ENCODE measurements at places on chromosomes 12 and 14. TPM values are rescaled to one million over a fixed set of nuclear protein-coding genes. Genes with fewer than 3 reads are reported as not detected.

KRT7 gene
- not detected for total RNA-seq

- H3K4me3 ChIP-seq = no peak overlapping the region
- DNase-seq = no peak
- no peaks in the 10 kb centered on the region for H3K4me1 ChIP-seq
These were observed 333.7 kb downstream of the GLT1D1 start for GRCh38 chr12:129186952-129187351.

DNA sequence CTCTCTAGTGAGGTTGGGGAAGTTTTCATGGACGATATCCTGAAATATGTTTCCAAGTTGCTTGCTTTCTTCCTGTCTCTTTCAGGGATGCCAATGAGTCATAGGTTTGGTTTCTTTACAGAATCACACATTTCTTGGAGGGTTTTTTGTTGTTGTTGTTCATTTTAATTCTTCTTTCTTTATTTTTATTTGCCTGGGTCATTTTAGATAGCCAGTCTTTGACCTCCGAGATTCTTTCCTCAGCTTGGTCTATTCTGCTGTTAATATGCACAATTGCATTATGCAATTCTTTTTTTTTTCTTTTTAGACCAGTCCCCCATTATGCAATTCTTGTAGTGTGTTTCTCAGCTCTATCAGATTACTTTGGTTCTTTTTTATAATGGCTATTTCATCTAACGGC lies 338.9 kb downstream of the AEBP2 start:
- DNase-seq = no peak
- H3K4me3 ChIP-seq = no peak overlapping the region
- no peaks in the 10 kb centered on the region for H3K27me3 ChIP-seq
- H3K27ac ChIP-seq = no peak overlapping the region

DNA sequence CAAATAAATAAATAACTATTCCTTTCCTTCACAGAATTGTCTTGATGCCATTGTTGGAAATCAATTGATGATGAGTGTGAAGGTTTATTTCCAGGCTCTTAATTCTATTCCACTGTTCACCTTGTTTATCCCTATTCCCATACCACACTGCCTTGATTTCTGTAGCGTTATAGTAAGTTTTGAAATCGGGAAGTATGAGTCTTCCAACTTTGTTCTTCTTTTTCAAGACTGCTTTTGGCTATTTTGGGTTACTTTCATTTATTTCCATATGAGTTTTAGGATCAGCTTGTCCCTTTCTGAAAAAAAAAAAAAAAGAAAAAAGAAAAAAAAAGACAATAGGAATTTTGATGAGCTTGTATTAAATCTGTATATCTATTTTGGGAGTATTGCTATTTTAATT lies 9.3 kb upstream of the CDK2AP1 start:
- H3K27ac ChIP-seq = no peak overlapping the region
- no peak overlapping the region for H3K4me3 ChIP-seq
- no peaks in the 10 kb centered on the region for H3K27me3 ChIP-seq
- H3K4me1 ChIP-seq = no peaks in the 10 kb centered on the region
- no peaks in the 10 kb centered on the region for H3K36me3 ChIP-seq
- DNase-seq = no peak

DNA sequence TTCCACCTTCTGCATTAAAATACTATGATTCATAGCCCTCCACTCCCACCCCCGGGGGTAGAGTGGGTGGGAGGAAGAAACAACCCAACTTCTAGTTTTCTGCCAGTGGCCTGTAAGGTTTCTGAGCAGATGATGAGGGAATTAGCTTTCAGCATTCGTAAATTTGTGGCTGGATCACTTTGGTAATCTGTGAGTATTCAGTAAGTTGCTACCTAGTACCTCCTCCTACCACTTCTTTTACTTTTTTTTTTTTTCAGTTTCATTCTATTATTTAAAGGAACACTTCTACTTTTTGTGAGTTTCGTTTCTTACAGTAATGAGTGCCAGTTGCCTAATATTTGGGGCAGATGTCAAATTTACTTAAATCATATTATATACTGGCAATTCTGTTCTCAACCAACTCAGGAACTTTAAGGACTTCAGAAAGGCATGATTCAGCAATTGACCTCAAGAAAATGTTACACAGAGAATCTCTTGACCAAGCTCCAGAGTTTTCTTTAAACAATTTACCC lies 42.4 kb upstream of the EMP1 start:
- no peak overlapping the region for H3K27ac ChIP-seq
- H3K4me1 ChIP-seq = no peaks in the 10 kb centered on the region
- no peak for DNase-seq
- no peaks in the 10 kb centered on the region for H3K36me3 ChIP-seq

- no peaks in the 10 kb centered on the region for H3K36me3 ChIP-seq
- no peaks in the 10 kb centered on the region for H3K27me3 ChIP-seq
- H3K4me1 ChIP-seq = peaks cover 15% of the 10 kb centered on the region
- no peak overlapping the region for H3K4me3 ChIP-seq
These were observed 35.1 kb downstream of the PARP11 start for GRCh38 chr12:3838076-3838475.

PRPH gene
- total RNA-seq = 0.39 TPM

FOXA1 gene
- not detected for total RNA-seq

EML1 gene
- total RNA-seq = 0.23 TPM

DNA sequence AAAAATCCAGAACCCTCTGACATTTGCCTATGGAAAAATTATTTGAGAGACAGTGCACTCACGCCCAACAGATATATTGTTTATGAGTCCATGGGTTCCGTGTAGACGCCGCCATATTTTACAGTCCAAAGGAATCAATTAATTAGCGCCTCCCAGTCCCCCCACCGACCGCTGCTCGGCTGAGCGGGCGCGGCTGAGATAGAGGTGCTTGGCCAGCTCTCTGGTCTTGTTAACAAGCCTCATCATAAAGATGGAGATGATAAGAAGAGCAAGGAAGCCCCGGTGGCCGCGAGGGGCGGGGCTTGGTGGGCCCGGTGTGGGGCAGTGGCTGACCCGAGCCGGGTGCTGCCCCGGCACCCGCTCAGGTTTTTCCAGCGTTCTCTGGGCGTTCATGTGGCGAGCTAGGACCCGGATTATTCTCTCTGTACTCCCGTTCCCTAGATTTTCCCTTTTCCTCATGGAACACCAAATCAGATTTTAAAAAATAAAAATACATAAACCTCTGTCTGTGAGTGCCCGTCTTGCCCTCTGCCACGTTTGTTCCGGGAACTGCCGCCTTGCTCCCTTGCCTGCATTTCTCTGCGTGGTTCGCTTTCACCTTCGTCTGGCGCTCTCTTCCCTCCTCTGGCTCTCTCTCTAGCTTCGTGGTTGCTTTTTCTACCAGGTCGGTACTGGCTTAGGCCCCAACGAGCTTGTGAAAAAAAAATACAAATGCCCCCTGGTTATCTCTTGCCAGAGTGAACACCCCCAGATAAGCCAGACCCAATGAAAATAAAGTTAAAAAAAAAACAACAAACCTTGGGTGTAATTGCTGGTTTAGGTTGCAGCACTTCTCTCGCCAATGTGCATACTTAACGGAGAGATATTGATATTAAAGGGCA lies 9.0 kb downstream of the HOXC12 start:
- peaks cover 92% of the 10 kb centered on the region for H3K27me3 ChIP-seq
- DNase-seq = no peak
- H3K27ac ChIP-seq = no peak overlapping the region

DNA sequence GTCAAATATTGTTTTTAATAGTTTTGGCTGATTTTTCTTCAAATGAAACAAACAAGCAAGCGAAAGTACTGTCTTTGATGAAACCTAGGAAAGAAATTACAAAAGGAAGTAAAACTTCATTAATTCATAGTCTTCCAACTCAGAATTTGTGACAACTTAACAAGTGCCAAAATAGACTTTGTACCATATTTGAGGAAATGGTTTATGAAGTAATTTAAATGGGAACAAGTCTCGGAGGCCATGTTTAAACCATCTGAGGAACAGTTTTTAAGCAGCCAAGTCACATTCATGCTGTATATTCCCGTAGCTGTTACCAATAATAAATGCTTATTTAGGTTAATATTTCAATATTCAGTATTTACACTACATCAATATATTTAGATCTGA lies 745 bp upstream of the ARHGDIB start:
- H3K4me1 ChIP-seq = peaks cover 54% of the 10 kb centered on the region
- H3K36me3 ChIP-seq = peaks cover 4% of the 10 kb centered on the region
- DNase-seq = no peak
- no peaks in the 10 kb centered on the region for H3K27me3 ChIP-seq
- peak overlapping the region; percentile 92 for H3K27ac ChIP-seq

DNA sequence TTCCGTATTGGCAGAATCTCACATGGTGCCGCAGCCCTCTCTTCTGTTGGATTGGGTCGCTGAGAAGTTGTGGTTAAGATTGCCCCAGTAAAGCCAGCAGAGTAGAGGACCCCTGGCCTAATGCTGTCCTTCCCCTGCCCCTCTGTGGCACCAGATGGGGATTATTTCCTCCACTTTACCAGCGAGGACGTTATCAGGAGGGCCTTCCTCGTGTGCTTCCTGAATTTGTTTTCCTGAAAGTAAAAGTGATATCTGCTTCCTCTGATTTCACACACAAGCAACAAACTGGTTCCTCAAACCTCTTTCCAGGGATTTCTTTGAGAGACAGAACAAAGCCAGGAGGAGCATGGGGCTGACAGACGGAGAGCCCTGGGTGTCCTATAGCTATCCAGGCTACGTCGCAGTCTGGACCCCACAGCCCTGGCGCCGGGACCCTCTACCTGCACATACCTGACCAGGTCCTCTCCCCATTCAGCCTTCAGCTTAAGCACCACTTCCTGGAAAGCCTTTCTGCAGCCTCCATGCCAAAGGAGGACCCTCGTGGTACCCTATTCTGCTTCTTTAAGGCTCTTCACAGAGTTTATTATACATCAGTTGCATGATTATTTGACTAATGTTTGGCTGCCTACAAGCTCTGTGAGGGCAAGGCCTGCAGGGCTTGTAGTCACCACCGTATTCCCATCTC lies 314.8 kb upstream of the FKBP4 start:
- no peak for DNase-seq
- H3K27ac ChIP-seq = no peak overlapping the region
- no peaks in the 10 kb centered on the region for H3K36me3 ChIP-seq
- H3K27me3 ChIP-seq = no peaks in the 10 kb centered on the region

KCNK13 gene
- 0.17 TPM for total RNA-seq

UBR7 gene
- 17.8 TPM for total RNA-seq

KRT78 gene
- total RNA-seq = not detected

- H3K27me3 ChIP-seq = no peaks in the 10 kb centered on the region
- H3K27ac ChIP-seq = peak overlapping the region; percentile 62
- no peak for DNase-seq
- H3K4me3 ChIP-seq = peak overlapping the region; percentile 73
These were observed 774 bp upstream of the MANSC4 start for GRCh38 chr12:27780612-27781408.

PLEK2 gene
- 1.9 TPM for total RNA-seq

DNA sequence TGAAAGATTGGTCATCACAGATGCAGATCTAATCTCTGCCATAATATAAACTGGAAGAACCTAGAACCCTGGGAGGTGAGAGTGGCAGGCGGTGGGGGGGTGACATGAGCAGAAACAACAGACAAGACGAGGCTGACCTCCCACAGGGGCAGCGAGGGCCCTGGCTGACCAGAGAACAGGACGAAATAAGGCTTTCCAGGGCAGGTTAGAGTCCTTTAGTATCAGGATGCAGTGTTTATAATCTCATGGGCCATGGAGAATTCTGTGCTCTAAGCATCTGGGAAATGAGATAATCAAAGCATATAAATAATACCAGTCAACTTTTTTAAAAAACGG lies 102.7 kb upstream of the BCL2L14 start:
- DNase-seq = no peak
- H3K27ac ChIP-seq = no peak overlapping the region
- no peaks in the 10 kb centered on the region for H3K4me1 ChIP-seq
- no peaks in the 10 kb centered on the region for H3K36me3 ChIP-seq
- no peaks in the 10 kb centered on the region for H3K27me3 ChIP-seq
- no peak overlapping the region for H3K4me3 ChIP-seq

- no peak overlapping the region for H3K27ac ChIP-seq
- no peak for DNase-seq
- H3K36me3 ChIP-seq = no peaks in the 10 kb centered on the region
- peaks cover 30% of the 10 kb centered on the region for H3K4me1 ChIP-seq
- no peak overlapping the region for H3K4me3 ChIP-seq
These were observed 228.0 kb upstream of the ATP2B1 start for GRCh38 chr12:89936631-89937030.

TMPRSS12 gene
- total RNA-seq = not detected

GRCh38 chr12:104498211-104498801 lies 41.6 kb downstream of the CHST11 start:
- DNase-seq = peak; percentile 68
- no peaks in the 10 kb centered on the region for H3K36me3 ChIP-seq
- no peak overlapping the region for H3K4me3 ChIP-seq
- peaks cover 94% of the 10 kb centered on the region for H3K4me1 ChIP-seq
- peak overlapping the region; percentile 48 for H3K27ac ChIP-seq
- H3K27me3 ChIP-seq = no peaks in the 10 kb centered on the region

DNAI7 gene
- total RNA-seq = 0.15 TPM

GRCh38 chr12:123621619-123622530 lies 11.6 kb downstream of the EIF2B1 start:
- peaks cover 52% of the 10 kb centered on the region for H3K36me3 ChIP-seq
- H3K27ac ChIP-seq = no peak overlapping the region
- DNase-seq = no peak
- H3K27me3 ChIP-seq = no peaks in the 10 kb centered on the region
- H3K4me3 ChIP-seq = no peak overlapping the region
- H3K4me1 ChIP-seq = no peaks in the 10 kb centered on the region

LTB4R2 gene
- 18.8 TPM for total RNA-seq

NTS gene
- not detected for total RNA-seq

DNA sequence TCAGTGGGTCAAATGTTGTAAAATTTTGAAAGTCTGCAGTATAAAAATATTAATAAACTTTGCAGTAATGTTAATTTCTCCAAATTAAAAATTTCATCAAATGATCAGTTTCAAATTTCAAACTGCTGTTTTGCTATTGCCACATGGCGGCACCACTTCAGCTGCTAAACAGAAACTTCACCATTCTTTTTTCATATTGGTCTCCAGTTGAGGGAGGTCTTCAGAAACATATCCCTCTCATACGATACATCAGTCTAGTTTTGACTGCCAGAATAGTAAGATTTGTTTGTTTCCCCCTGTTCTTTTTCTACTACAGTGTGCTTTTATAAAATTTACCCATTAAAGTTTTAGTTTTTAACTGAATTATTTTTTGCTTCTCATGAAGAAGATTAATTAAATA lies 4.2 kb upstream of the TRHDE start:
- no peak for DNase-seq
- no peak overlapping the region for H3K27ac ChIP-seq
- no peaks in the 10 kb centered on the region for H3K36me3 ChIP-seq
- H3K27me3 ChIP-seq = no peaks in the 10 kb centered on the region
- H3K4me1 ChIP-seq = no peaks in the 10 kb centered on the region

- no peaks in the 10 kb centered on the region for H3K27me3 ChIP-seq
- peak overlapping the region; percentile 84 for H3K27ac ChIP-seq
- no peaks in the 10 kb centered on the region for H3K36me3 ChIP-seq
These were observed 65.6 kb upstream of the PTGR2 start for GRCh38 chr14:73785834-73786635.

- DNase-seq = no peak
- H3K27me3 ChIP-seq = no peaks in the 10 kb centered on the region
- H3K27ac ChIP-seq = no peak overlapping the region
- no peak overlapping the region for H3K4me3 ChIP-seq
These were observed 294.5 kb downstream of the GALC start for GRCh38 chr14:87698481-87698880.

GRCh38 chr12:21330682-21331253 lies 3.9 kb downstream of the SLCO1A2 start:
- H3K4me3 ChIP-seq = no peak overlapping the region
- no peaks in the 10 kb centered on the region for H3K4me1 ChIP-seq
- H3K27me3 ChIP-seq = no peaks in the 10 kb centered on the region
- H3K27ac ChIP-seq = no peak overlapping the region

KLHDC1 gene
- total RNA-seq = 12.9 TPM

TMEM233 gene
- not detected for total RNA-seq

VWF gene
- total RNA-seq = 0.03 TPM

OR6C2 gene
- total RNA-seq = not detected

Measured in CD4-positive, alpha-beta memory T cell (primary cell).